HAP-1 (cell line): ENCODE measurements at places on chromosomes 11 and 22.

- no peak for DNase-seq
These were observed 859 bp downstream of the RPS6KB2 start for GRCh38 chr11:67429038-67429668.

DNA sequence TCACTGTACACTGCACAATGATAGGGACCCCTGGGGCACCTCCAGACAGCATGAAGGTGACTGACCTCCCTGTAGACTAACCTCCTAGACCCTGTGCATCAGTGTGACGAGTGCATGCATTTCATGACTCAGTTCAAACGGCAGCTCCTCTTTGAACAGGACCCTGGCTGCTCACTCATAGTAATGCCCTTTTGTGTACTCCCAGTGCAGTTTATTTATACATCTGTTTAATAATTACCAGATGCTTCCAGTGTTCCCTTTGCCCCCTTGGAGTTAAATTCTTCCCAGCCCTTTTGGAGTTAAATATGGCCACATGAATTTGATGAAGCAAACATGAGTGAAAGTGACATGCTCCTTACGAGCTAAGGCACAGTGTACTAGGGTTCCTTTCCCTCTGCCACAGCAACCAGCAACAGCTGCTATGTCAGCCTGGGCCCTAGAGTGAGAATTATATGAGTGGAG, 72.4 kb downstream of the PANX1 start:
- no peak for DNase-seq

- no peak for DNase-seq
These were observed 770 bp upstream of the TSG101 start for GRCh38 chr11:18527512-18527911.

DNA sequence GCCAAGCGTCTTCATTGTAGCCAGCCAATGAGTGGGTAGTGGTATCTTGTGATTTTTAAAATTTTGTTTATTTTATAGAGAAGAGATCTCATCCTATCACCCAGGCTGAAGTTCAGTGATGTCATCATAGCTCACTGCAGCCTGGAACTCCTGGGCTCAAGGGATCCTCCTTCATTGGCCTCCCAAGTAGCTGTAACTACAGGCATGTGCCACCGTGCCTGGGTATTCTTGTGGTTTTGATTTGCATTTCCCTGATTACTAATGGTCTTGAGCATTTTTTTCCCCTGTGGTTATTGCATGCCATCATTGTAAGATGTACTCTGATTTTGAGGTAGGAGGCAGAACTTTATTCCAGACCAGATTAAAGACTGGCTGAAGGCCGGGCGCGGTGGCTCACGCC, 2.4 kb upstream of the DENND6B start:
- no peak for DNase-seq

- peak; percentile 81 for DNase-seq
These were observed 243.6 kb downstream of the NELL1 start for GRCh38 chr11:20912922-20913512.

DNA sequence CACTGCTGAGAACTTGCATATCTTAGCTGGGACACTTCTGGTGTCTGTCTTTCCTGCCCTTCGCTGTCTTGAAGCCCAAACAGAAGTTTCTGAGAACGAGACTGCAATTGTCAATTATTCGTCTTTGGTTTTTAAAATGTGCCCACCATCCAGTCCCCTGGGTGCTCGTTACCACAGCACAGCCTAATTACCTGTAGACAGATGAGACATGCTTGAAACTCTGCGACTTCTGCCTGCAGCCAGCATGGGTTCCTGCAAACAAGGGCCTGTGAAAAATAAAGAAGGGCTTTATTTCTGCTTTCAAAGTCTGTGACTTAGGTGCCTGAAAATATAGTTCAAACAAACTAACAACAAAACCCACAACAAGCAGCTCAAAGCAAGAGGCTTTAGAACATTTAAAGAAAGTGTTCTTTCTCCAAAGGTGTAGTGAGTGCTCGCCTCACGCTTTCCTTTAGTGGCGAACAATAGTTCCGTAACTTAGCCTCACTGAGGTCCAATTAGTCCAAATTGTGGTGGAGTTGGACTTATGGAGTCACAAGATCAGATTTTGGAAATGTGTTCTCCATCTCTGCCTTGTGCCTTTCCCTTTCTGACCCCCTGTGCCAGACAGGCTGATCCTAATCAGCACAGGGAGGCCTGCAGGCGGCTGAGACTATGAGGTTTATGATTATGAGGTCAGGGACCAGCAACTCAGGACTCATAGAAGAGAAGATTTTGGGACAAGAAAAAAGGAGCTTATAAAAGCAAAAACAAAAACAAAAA, 20.4 kb upstream of the GRAMD1B start:
- DNase-seq: no peak

DNA sequence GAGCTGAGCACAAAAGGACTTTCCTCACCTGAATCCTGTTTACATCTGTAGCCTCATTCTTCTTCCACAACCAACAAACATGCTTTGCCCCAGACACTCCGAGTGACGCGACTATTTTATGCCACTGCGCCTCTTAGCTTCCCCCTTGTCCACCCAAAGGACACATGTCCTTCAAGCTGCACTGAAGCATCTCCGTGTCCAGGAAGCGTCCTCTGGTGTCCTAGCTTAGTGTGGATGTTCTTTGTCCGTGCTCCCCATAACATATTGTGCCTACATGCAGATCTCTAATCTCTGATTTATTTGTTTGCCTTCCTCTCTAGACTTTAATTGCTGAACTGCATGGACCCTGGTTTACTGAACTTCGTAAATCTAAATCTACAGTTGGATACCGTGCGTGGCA, 20.1 kb upstream of the CECR2 start:
- no peak for DNase-seq

DNA sequence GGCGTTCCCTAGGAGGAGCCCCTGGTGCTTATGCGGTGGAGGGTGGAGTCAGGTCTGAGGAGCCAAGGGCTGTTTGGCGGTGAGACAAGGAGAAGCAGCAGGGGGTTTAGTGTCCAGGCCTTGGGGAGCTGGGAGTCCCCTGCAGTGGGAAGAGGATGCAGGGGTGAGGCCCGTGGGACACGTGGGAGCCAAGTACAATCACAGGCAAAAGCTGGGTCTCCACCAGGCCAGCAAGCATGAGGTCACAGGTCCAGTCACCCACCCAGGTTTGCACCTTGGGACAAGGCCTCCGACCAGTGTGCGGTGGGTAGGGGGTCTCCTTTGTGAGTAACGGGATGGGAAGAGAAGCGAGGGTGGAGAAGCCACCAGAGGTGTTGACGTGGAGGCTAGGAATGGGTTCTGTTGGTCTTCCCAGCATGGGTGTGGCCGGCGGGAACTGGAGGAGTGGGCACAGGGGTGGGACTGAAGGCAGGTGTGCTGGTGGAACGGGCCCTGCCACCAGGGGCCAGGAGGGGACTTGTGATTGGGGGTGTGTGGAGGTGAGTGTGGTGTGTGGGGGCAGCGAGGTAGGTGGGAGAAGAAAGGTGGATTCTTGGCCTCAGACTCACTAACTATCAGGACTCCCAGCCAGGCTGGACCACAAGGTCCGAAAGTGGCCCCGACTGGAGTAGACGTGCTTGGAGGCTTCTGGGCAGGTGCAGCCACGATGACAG, 953.6 kb downstream of the TBC1D22A start:
- no peak for DNase-seq

GRCh38 chr11:85472953-85473352, 154.2 kb downstream of the DLG2 start:
- DNase-seq: no peak

DNA sequence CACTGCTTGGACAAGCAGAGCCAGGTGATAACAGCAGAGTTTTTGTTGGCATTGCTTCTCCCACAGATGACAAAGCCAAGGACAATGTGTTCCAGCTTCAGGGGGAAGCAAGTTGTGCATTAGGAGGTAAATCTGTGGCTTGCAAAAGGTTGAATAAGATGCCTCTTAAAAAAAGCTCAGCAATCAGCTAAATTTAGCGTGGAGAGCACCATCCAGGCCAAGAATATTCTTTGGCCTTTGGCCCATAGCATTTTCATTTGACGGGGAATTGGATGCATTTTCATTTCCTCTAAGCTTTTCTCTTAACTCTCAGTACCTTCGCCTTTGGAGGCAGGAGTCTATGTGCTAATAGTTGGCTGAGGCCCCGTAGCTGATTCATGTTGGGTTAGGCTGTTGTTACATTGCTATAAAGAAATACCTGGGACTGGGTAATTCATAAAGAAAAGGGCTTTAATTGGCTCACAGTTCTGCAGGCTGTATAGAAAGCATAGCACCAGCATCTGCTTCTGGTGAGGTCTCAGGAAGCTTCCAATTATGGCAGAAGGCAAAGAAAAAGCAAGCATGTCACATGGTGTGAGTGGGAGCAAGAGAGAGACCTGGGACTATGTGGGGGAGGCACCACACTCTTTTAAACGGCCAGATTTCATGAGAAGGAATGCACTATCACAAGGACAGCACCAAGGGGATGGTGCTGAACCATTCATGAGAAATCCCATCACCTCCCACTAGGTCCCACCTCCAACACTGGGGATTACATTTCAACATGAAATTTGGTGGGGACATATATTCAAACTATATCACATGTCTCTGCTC, 350.1 kb upstream of the C11orf87 start:
- no peak for DNase-seq

DNA sequence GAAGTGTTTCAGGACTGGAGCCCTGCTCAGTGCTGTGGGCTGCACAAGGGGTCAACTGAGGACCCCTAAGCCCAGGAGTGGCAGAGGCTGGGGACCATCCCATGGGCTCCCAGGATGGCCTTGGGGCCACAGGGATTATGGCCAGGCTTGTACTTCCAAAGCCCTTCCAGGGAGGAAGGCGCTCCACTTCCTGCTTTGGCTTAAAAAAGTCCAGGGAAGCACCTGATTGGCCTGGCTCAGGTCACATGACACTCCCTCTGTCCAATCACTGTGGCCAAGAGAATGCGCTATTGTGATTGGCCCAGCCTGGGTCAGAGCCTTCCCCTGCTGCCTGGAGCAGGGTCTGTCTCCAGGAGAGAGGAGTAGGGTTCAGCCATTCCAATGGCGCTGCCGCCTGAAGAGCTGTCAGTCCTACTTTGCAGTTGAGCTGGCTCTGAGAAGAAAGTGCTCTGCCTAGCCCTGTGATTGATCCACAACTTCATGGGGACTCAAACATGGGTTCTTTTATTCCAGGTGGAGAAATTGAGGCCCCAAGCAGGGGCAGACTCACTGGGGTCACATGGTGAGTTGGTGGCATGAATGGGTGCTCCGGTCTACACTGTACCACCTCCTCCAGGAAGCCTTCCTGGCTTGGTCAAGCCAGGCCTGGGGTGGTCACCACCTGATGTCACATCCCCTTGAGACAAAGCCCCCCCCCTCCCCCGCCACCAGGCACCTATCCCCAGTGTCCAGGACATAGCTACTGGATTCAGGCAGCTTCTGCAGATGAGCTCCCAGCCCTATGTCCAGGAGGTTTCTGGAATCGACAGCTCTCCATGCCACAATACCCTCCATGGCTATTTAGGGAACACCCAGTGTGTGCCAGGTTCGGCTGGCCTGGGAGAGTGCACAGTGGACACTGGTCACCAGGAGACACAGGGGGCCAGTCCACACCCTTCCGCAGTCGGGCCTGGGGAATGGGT, 48.2 kb downstream of the RTN4R start:
- no peak for DNase-seq

GRCh38 chr11:19890308-19890707, 177.7 kb downstream of the NAV2 start:
- DNase-seq: no peak
